ENCODE measurements at places on chromosomes 11 and 22.

DNA sequence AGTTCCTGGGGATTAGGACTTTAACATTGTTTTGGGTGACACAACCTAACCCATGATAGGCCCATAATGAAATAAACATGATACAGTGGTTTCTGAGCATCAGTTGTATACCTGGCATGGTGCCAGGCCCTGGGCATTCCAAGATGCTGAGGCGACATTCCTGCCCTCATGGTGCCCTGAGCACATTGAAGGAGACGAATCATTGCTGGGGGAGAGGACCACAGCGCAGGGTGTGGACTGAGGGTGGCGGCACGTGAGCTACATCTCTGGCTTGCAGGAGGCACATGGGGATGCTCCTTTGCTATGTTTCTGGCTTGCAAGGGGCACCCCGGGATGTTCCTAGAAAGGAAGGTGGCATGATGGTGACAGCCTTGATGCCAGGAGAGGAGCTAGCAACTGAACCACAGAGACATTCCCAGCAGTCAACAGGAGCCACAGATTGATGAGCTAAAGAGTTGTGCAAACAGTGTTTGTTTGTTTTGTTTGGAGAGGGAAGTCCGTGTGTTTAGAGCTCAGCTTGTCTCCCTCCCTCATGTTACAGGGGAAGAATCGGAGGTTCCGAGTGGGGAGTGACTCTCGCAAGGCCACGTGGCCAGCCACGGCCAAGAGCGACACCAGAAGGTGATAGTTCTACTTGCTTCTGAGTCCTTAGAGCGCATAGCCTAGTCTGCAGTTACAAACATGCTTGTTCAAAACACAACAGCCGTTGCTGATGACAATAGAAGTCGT lies 106.4 kb downstream of the MIAT start:
- no peak for DNase-seq

GRCh38 chr11:1893581-1894359 lies 2.1 kb upstream of the PRR33 start:
- DNase-seq = no peak

DNA sequence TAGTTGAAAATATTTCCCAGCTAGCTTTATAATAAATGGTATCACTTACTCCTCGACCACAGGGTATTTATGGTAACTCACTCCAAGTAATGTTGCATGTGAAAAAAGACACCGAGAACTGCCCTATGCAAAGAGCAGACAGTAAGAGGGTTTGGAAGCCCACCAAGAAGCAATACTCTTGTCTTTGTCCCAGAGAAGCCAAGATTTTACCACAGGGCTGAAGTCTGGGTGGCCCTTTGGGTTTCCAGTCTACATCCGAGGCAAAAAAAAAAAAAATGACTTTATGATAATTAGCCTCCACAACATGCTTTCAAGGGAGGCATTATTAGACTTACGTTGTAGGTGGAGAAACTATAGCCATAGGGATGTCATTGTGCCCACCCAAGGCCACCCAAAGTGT lies 83.6 kb downstream of the CCDC34 start:
- DNase-seq = no peak

DNA sequence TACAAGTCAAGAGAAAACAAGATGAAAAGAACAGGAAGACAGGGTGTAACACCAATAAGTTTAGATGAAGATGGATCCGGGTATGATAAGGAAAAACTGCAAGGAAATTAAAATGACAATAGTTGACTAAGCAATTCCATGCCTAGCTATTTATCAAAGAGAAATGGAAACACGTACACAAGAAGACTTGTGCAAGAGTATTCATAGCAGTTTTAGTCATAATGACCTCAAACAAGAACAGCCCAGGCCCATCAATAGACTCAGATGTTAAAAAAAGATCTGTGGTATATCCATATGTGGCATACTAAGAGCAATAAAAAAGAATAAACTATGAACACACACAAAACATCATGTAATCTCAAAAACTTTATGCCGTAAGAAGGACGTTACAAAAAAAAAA lies 33.2 kb downstream of the SLC5A12 start:
- DNase-seq = no peak

DNA sequence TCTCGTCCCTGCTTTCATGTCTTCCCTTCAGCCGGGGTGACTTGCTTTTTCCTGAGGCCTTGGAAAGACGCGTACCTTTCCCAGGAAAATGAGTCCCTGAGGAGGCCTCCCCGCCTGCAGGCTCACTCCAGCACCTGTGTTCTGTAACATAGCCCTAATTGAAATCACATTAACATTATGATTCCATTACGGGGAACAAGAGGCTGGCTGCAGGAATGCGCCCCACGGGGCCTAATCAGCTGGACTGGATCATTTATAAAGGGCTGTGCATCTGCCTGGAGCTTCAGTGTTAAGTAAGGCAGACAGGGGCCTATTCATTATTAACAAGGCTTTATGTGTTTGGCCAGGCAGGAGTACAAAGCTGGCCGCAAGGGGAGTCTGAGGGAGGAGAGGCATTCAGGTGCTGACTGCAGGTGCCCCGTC lies 41.9 kb upstream of the TSPAN18 start:
- DNase-seq = no peak

- DNase-seq = no peak
Observed at GRCh38 chr11:19187833-19188258, 13.9 kb downstream of the CSRP3 start.

DNA sequence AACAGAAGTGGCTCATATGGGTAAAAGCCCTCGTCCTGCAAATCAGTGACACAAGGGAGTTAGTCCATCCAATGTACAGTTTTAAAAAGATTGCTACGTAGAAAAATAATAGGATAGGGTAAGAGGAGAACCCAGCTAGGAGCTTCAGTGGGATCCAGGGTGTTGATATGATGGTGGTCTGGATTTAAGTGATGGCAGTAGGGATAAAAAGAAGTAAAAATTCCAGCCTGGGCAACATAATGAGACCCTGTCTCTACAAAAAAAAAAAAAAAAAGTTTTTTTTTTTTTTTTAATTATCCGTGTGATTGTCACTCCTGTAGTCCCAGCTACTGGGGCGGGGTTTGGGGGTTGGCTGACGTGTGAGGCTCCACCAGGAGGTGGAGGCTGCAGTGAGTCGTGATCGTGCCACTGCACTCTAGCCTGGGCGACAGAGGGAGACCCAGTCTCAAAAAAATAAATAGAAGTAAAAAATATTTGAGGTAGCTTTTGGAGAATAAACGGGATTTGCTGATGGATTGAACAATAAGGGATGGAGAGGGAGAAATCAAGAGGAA lies 7.0 kb upstream of the L3MBTL2 start:
- peak; percentile 56 for DNase-seq

DNA sequence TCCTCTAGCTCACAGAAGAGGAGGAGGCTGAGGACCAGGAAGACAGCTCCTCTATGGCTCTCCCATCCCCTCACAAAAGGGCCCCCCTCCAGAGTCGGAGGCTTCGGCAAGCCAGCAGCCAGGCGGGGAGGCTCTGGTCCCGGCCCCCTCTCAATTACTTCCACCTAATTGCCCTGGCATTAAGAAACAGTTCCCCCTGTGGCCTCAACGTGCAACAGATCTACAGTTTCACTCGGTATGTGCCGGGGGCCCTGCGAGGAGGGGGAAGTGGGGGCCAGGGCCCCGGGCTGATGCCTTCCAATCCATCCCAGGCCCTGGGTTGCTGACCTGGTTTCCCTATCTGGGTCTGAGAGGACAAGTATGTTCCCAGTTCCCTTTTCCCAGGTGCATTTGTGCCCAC lies 7.9 kb downstream of the FOXR1 start:
- no peak for DNase-seq

DNA sequence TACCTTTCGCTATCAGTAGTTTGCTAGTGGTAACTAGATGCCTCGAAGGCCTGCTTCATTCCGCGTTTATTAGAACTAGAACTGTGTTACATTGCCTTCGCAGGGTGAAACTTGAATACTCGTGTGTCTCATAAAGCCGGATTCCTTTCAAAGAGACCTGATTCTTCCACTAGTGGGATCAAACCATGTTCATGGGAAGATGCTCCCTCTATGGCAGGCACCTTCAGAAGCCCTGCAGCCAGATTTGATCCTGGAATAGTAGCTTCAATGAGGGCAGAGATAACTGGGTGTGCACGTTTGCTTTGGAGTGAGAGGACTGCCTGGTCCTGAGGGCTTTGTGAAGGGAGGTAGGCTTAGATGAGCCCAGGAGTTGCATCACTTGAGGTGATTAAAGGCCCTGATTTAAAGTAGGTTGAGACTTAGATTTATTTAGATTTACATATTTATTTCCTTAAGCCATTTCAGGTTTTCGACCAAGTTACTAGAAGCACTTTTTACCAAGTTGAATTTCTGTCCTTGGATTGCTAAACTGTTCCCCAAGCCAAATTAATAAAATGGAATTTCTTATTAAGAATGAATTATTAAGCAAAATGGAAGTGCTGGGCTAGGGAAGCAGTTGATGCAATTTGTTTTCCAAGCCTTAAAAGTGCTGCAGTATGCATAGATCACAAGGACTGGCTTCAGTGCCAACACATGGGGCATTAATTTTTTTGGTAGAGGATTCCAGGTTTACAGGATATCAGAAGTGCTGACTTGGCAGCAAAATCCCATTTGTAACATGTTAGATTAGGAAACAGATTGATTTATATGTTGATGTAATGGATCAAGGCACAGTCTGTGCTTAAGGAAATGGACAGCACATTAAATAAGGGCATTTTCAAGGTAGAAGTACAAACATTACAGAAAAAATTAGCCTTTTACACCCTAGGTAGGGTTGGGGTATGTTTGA lies 32.9 kb downstream of the APLP2 start:
- no peak for DNase-seq

- no peak for DNase-seq
Observed at GRCh38 chr11:5038341-5038740, 8.0 kb upstream of the OR52J3 start.

GRCh38 chr22:31089160-31090100 lies 8.3 kb downstream of the SMTN start:
- DNase-seq = peak; percentile 52

GRCh38 chr11:32435152-32435480 lies 223 bp downstream of the WT1 start:
- no peak for DNase-seq

GRCh38 chr11:111845276-111846028 lies 25.9 kb downstream of the ALG9 start:
- no peak for DNase-seq

DNA sequence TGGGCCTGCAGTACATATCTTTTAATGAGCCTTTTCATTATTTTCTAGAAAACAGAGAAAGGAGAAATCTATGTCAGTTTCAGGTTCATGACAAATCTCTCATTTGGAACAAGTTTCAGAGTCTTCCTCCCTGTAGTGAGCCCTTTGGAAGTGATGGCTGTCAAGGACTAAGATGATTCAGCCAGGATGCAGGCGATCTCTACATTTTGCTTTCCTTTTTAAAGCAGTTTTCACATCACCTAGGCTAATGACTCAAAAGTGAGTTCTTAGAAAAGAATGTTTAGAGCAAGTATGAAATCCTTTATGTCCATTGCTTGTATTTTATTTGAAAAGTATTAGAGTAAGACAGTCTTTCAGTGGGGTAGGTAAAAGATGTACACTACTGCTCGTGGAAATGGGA lies 130.1 kb downstream of the TRPC6 start:
- DNase-seq = no peak

Measured in CD4-positive, alpha-beta T cell treated with Interleukin-17A for 1 hour (primary cell).